ENCODE measurements at places on chromosomes 12 and 14.

GRCh38 chr14:61090432-61091216 is 109.6 kb downstream of the SLC38A6 start:
- no peak for DNase-seq

GRCh38 chr14:56821805-56822610 is 11.7 kb upstream of the OTX2 start:
- DNase-seq, result no peak

GRCh38 chr12:96828169-96828789 is 78.8 kb upstream of the NEDD1 start:
- DNase-seq, result no peak

GRCh38 chr14:96178461-96179321 is 25.9 kb upstream of the BDKRB2 start:
- no peak for DNase-seq

DNA sequence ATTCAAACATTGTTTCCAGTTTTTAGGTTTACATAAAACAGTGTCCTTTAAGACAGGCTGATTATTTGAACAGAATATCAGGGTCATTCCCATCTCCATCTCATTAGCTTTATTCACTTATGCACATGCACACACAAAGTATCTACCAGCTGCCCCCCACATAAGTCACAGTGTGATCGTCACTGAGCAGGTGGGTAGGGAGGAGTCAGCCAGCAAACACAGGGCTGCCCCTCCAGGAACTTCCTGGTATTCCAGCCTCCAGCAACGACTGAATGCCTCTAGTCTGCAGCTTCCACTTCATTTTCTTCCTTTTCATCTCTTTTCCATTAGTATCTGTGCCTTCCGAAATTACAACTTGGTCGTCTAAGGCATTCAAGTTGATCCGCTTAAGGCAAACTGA is 48.8 kb upstream of the FOXN3 start:
- no peak for DNase-seq

GRCh38 chr12:52248541-52249461 is 15.8 kb downstream of the KRT7 start:
- DNase-seq, result no peak

DNA sequence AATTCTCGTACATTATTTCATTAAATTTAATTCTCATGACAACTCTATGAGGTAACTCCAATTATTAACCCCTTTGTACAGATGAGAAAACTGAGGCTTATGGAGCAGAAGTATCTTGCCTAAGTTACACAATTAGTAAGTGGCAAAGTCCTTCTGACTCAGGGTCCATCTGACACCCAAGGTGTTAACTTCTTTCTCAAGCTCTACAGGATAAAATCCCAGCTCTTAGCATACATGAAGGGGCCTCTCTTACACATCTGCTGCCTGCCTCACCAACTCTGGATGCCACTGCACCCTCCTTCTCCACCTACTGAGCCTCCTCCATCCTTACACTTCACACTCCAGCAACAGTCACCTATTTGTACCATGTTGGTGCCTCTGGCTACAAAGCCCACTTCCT is 4.3 kb upstream of the KRT72 start:
- DNase-seq, result no peak

GRCh38 chr12:44570036-44570583 is 306.0 kb downstream of the NELL2 start:
- DNase-seq, result no peak

DNA sequence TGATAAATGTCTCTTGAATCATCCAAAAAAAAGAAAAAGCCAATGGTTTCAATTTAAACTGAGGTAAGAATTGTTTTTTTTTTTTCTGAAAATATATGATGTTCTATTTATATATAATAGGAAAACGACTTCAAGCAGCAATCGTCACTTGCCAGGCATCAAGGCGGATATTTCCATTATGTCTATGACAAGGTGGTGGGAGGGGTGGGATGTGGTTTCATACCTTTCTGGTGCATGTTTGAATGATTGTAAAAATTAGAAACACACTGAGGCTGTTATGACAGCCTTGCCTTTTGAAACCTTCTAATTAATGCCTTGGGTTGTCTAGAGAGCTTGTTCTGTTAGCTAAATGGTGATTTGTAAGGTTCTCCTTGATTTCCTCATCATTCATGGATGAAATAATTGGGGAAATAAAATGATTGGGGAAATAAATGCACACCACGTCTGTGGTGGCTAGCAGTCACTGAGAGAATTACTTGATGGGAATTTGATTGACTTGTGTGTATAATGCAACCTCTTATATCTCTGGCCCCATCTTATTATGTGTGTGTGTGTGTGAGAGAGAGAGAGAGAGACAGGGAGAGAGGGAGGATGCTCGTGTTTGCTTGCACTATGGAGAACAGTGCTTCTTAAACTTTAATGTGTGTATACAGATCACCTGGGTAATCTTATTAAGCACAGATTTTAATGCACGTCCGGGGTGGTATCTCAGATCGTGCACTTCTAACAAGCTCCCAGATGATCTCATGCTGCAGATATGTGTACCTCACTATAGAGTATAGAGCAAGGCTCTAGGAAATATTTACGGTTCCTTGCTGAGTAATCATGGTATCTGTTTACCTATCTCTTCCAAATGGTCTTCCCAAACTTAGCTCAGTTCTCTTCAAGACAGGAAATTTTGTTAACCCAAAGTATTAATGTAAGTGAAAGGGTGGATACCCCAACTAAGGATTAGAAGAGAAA is 502.6 kb downstream of the DIO2 start:
- no peak for DNase-seq

DNA sequence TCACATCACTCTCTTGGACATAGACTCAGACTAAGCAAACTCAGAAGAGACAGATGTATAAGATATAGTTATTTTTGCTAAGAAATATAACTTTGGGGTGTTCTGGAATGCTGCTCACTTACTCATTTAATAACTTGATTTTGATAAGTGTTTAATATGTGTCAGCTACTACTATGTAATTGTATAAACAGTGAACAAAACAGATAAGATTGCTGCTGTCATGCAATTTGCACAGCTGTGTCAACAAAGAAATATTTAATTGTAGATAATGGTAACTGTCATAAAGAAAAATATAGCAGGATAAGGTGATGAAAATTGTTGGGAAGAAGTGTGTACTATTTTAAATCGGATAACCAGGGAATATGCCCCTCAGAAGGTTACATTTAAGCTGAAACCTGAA is 84.1 kb upstream of the ZDHHC17 start:
- no peak for DNase-seq

DNA sequence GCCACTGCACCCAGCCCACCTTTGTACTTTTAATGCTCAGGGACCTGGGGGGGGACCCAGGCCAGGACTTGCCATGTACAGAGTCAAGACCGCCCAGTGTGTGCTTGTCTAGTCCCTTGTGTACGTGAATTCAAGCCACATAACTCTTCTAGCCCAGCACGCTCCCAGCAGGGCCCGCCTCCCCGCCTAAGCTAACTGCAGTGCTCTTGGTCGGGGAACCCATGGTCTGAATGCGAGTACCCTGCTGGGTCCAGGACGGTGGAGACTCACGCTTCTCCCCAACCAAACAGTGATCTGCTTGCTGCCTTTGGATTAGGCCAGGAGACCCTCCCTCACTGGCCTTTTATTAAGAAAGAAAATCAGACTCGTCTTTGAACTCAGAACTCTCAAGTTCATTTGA is 23.3 kb downstream of the CD9 start:
- no peak for DNase-seq

DNA sequence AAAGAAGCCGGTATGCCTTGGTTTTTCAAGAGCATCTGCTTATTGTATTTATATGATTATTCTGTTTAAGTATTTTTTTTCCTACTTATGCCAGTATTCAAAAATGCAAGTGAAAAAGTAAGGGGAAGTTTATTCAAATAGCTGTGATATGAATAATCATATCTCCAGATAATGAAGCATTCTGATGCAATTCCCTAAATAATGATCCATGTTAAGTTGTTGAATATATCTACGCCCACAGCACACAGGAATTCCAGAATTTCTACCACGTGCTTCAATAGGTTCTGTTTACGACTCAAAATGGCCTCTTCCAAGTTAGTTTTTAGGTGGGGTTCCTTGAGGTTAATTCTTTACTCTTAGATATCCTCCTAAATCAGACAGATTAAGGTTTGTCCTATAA is 208.3 kb downstream of the NAV3 start:
- DNase-seq, result no peak

- DNase-seq, result no peak
Observed at GRCh38 chr14:48726080-48726642, 860.0 kb downstream of the RPS29 start.

GRCh38 chr12:3527736-3528135 is 36.7 kb downstream of the PRMT8 start:
- no peak for DNase-seq

DNA sequence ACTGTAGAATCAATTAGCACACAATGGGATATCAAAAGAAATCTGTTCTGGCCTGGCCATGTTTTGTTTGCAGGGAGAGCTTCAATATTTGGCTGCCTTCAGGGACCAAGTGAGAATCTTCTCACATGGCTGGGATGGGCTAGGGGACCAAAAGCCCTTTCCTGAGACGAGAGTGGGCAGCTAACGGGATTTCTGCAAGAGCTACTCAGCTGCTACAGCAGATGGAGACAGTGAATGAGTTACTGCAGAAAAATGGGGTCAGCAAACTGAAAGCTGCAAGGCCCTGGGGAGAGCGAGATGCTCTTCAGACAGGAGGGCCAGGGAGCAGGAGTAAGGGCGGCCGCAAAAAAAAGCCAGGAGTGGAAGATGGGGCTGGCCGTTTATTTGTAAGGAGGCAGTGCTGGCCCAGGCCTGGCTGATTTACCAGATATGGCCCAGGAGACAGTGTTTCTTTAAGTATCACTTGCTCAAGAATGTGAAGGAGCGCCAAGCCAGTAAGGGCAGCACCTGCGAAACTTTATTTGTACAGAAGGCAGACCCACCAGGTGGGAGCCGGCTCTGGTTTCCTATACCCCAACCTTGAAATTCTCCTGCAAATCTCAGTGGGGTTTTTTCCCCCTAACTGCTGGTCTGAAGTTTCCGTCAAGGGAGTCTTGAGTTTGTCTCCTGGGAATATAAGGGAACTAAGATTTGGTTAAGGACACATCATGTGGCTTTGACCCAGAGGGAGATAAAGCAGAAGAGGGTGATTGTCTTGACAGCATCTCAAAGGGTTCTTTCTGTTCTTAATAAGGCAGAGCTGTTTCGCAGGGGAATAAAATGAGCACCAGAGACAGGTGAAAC is 57.8 kb downstream of the SSH1 start:
- no peak for DNase-seq

DNA sequence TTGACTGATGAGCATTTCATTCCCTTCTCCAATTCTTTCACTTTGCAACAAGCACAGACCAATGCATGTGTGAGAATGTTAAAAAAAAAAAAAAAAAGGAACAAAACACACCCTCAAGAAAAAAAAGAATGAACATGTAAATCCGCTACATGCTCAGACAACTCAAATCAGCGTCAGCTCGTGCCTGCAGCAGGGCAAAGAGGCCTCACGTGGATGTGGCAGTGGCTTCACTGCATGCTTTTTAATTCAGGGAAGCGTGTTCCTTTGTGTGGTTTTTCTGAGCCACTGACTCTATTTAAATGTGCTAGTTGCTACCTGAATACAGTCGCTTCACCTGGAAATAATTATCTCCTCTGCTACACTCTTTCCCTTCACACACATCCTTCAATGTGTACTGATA is 55.1 kb downstream of the PPP1R36 start:
- DNase-seq, result no peak

DNA sequence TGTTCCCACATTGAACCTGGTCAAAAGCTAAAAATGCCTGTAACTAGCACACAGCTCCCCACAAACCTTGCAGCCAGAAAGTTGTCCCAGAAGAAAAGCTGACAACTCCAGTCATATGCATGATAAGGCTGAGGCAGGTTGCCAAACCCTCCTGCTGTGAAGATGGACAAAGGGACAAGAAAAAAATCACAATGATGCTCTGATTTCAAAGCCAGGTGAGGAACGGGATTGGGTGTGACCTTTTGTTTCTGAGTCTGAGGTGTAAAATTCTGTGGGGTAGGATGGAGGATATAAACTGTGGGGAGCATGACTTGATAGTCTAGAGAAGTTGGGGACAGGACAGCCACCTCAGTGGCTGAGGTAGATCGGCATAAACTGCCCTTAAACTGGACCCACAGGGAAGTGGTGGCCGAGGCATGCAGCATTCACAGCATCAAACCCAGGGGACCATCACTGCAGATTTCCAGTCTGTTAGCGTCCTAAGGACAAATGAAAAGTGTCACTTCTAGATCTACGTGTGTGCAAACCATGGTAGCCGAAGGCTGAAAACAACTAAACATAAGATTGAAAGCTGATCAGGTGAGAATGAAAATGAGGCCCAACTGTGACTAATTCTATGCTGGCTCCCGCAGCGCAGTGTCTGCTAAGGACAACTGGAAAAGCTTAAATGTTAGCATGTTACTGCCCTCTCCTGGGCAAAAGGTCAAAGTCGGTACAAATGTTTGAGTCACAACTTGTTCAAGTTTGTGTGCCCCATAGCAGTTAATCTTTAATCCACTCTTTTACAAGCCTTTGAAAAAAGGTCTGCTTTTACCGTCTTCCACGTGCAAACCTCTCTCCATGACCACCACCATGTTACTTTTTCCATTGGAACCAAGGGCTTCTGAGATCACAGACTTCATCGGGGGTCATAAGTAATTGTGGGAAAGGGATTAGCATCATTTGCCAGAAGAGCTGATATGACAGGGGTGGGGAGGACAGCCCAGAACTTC is 39.8 kb downstream of the GRIN2B start:
- DNase-seq, result peak; percentile 9

DNA sequence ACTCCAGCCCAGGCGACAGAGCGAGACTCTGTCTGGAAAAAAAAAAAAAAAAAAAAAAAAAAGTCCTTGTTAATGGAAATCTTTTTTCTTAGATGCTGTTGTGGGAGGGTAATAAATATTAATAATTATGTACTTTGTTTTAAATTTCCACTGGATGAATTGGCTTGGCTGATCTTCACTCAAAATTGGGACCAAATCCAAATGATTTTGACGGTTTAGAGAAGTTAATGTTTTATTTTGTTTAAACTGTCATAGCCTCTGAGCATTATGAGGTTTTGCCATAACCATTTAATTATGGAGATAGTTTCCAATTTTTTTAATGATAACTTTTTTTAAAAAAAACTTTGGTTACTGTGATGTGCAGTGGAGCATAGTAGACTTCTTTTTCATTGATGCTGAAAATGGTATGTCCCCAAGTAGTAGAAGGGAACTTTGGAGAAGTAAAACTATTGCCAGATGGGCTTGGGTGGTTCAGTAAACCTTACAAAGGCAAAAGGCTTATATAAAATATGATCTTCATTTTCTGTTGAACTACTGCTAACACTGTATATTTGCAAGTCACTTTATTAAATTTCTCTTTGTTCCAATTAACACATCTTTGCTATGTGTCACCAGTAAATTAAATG is 3.9 kb upstream of the PMCH start:
- no peak for DNase-seq

GRCh38 chr14:45902241-45902640 is 649.2 kb upstream of the MIS18BP1 start:
- DNase-seq, result no peak

- DNase-seq, result no peak
Observed at GRCh38 chr12:111451649-111452129, 46.0 kb downstream of the SH2B3 start.

- no peak for DNase-seq
Observed at GRCh38 chr12:92739113-92739512, 36.3 kb downstream of the PLEKHG7 start.

All from HS-27A (cell line).